ENCODE measurements at places on chromosomes 5 and 9. TPM values are rescaled to one million over a fixed set of nuclear protein-coding genes. Genes with fewer than 3 reads are reported as not detected.
A peak's percentile ranks its signal among the peaks of the same experiment; 100 is the strongest.

- DNase-seq, result no peak
- peaks cover 7% of the 10 kb centered on the region for H3K4me1 ChIP-seq
- H3K27me3 ChIP-seq, result no peaks in the 10 kb centered on the region
- H3K27ac ChIP-seq, result peak overlapping the region; percentile 91
- no peaks in the 10 kb centered on the region for H3K36me3 ChIP-seq
- peak overlapping the region; percentile 96 for H3K4me3 ChIP-seq
These were observed 625 bp upstream of the UBLCP1 start for GRCh38 chr5:159262472-159262858.

DNA sequence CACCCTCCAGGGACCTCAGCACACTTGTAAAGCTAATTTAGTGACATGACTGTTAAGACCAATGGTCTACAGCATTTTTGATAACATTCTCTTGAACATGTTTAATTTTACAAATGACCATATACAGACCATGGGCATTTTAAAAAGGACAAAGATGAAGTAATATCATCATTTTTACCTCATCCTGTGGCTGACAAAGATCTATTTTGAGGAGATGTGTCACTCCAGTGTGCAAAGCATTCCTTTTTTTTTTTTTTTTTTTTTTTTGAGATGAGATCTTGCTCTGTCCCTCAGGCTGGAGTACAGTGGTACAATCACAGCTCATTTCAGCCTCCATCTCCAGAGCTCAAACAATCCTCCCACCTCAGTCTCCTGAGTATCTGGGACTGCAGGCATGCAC, 118.2 kb upstream of the TBC1D2 start:
- no peaks in the 10 kb centered on the region for H3K4me1 ChIP-seq
- H3K27me3 ChIP-seq, result no peaks in the 10 kb centered on the region
- no peak overlapping the region for H3K4me3 ChIP-seq
- no peak overlapping the region for H3K27ac ChIP-seq
- no peaks in the 10 kb centered on the region for H3K36me3 ChIP-seq

DNA sequence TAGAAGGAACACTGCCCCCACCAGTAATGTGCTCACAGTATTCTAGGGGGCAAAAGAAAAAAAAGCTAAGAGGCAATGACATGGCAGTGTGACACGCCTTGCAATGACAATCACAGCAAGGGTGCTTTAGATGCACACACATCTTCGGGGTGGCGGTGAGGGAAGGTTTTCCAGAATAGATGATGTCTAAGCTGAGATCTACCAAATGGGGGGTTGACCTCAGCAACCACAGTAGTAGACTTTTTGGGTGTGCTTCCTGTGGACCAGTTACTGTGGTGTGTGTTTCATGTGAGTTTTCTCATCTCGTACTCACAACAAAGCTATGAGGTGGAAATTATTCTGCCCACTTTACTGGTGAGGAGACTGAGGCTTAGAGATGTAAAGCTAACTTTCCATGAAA, 10.2 kb upstream of the IL12B start:
- H3K4me3 ChIP-seq, result no peak overlapping the region
- no peaks in the 10 kb centered on the region for H3K27me3 ChIP-seq
- peaks cover 13% of the 10 kb centered on the region for H3K4me1 ChIP-seq
- no peak overlapping the region for H3K27ac ChIP-seq
- no peak for DNase-seq
- H3K36me3 ChIP-seq, result no peaks in the 10 kb centered on the region

The NPR3 gene
- total RNA-seq, result 41.9 TPM

DNA sequence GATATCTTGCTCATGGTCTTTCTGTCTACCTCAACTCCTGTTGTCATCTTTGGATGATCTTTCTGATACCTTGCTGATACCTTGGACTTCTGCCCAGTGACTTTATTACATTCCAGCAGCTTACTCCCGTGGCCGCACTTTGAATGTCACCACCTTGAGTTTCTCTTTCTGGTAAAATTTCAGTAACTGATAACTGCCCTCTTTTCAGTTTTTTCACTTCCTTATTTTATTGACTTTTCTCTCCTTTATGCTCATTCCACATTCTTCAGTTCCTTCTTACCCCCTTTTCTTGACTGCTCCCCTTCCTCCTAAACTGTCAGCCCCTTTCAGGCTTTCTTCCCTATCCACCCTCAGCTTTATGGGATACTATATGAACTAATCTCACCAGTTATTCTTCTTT, 7.0 kb upstream of the FBXO4 start:
- no peak overlapping the region for H3K27ac ChIP-seq
- H3K27me3 ChIP-seq, result no peaks in the 10 kb centered on the region
- no peaks in the 10 kb centered on the region for H3K4me1 ChIP-seq

DNA sequence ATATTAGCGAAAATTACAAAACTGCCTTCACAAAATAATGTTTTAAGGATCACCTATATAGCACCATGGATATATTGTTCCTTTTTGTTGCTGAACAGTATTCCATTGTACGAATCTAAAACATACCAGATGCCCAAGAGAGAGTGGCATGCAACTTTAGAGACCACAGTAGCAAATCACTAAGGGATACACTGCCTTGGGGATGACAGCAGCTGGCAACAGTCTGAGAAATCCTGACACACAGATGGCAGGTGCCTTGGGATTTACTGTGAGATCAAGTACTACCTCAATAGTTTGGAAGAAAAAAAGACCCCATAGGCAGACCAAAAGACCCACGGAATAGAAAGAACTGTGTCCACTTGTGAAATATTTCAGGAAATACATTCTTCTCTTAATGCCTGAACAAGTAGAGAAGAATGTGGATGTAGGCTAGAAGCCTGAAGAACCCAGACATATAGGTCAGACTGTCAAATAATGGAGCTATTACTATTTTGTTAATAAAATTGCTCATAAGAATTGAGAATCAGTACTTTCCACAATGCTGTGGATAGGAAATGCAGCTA, 53.4 kb downstream of the PLPP1 start:
- no peaks in the 10 kb centered on the region for H3K4me1 ChIP-seq
- DNase-seq, result no peak

GRCh38 chr5:95045181-95045965, 239.5 kb downstream of the MCTP1 start:
- H3K27ac ChIP-seq, result no peak overlapping the region
- H3K27me3 ChIP-seq, result no peaks in the 10 kb centered on the region
- DNase-seq, result no peak

The C5orf52 gene
- total RNA-seq, result not detected

The PHYHD1 gene
- 61.3 TPM for total RNA-seq

The TAF11L5 gene
- total RNA-seq, result not detected

The PCDHGA8 gene
- 1.4 TPM for total RNA-seq

DNA sequence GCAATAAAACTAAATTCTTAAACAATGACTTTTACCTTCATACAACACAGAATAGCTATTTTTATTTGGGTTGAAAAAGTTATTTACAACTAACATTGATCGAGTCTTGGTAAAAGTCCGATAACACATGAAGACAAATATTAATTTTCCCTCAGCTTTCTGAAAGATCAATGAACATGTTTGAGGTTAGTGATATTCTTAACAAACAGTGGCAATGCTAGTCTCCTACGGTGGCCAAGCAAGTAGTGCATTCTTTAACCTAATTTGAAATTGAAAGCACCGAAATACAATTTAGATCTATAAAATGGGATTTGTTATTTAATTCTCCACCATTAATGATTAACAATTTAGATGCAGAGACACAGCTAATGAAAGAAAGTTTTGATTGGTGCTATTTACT, 435.1 kb downstream of the HCN1 start:
- no peak overlapping the region for H3K4me3 ChIP-seq
- no peaks in the 10 kb centered on the region for H3K36me3 ChIP-seq
- H3K27me3 ChIP-seq, result no peaks in the 10 kb centered on the region
- no peak for DNase-seq
- H3K27ac ChIP-seq, result no peak overlapping the region
- H3K4me1 ChIP-seq, result no peaks in the 10 kb centered on the region

The NTNG2 gene
- 2.9 TPM for total RNA-seq

- H3K27me3 ChIP-seq, result no peaks in the 10 kb centered on the region
- H3K4me3 ChIP-seq, result no peak overlapping the region
- H3K36me3 ChIP-seq, result no peaks in the 10 kb centered on the region
These were observed 127.8 kb downstream of the ZNF354C start for GRCh38 chr5:179187681-179188575.

GRCh38 chr5:9294793-9295465, 250.9 kb downstream of the SEMA5A start:
- H3K4me3 ChIP-seq, result no peak overlapping the region
- no peaks in the 10 kb centered on the region for H3K27me3 ChIP-seq
- no peaks in the 10 kb centered on the region for H3K36me3 ChIP-seq
- DNase-seq, result no peak

DNA sequence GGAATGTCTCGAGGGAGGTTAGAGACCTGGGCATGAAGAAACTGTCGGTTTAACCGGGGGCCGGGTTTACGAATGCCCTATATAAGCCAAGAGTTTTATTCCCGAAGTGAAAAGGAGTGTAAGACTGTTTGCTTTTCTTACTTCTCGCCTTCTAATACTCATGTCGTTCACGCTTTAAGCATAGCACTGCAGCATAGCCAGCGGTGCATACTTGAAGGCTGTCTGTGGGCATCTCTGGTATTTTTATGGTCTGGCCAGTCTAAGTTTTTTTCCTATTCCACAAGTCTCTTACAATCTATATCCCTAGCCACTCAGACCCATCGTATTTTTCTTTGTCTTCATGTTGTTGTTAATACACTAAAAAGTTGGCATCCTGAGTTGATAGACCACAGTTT, 1.2 kb downstream of the UHRF2 start:
- peaks cover 35% of the 10 kb centered on the region for H3K4me1 ChIP-seq
- H3K27ac ChIP-seq, result peak overlapping the region; percentile 93
- no peaks in the 10 kb centered on the region for H3K36me3 ChIP-seq
- DNase-seq, result no peak
- no peaks in the 10 kb centered on the region for H3K27me3 ChIP-seq

The PDE6A gene
- not detected for total RNA-seq

GRCh38 chr5:154147666-154148065, 42.9 kb upstream of the GALNT10 start:
- H3K4me1 ChIP-seq, result no peaks in the 10 kb centered on the region
- no peaks in the 10 kb centered on the region for H3K36me3 ChIP-seq
- H3K27me3 ChIP-seq, result no peaks in the 10 kb centered on the region
- no peak overlapping the region for H3K27ac ChIP-seq
- no peak for DNase-seq
- H3K4me3 ChIP-seq, result no peak overlapping the region

- H3K27ac ChIP-seq, result no peak overlapping the region
- no peak overlapping the region for H3K4me3 ChIP-seq
- H3K27me3 ChIP-seq, result no peaks in the 10 kb centered on the region
- H3K36me3 ChIP-seq, result no peaks in the 10 kb centered on the region
- no peaks in the 10 kb centered on the region for H3K4me1 ChIP-seq
- no peak for DNase-seq
These were observed 159.7 kb upstream of the TLX3 start for GRCh38 chr5:171149333-171149732.

DNA sequence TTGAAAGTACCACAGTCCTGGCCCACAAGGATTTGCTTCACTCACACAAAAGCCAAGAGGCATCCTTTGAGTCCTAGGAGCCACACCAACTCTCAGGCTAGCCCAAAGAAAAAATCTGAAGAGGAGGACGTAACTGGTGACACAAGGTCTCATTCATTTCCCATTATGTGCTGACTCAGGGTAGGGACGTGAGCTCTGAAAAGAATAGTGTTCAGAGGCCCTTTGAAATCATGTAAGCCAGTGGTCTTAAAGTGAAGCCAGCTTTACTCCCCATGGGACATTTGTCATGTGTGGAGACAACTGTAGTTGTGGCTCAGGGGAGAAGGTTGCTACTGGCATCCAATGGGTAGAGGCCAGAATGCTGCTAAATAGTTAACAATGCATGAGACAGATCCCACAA, 332.4 kb downstream of the KCTD16 start:
- H3K4me1 ChIP-seq, result no peaks in the 10 kb centered on the region
- H3K4me3 ChIP-seq, result no peak overlapping the region
- H3K36me3 ChIP-seq, result no peaks in the 10 kb centered on the region
- no peak for DNase-seq

The TSSK1B gene
- 0.30 TPM for total RNA-seq

DNA sequence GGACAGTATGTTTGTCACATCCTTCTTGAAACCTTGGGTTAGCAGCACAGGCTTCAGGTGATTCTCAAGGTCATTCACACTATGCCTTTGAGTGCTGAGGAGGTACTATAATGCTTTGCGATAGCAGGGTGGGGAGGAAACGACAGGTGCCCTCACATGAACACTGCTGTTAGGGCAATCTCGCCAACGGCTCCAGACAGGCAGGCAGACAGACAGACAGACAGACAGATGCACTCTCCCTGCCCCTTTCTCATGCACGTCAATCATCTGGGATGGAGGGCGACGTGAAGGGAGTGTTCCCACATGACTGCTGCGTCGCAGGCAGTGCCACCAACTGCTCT, 82.9 kb downstream of the RAPGEF1 start:
- H3K27me3 ChIP-seq, result no peaks in the 10 kb centered on the region
- H3K4me1 ChIP-seq, result peaks cover 73% of the 10 kb centered on the region
- peak overlapping the region; percentile 87 for H3K27ac ChIP-seq
- H3K4me3 ChIP-seq, result no peak overlapping the region
- DNase-seq, result no peak

The SVEP1 gene
- total RNA-seq, result 28.4 TPM

The PCDHGA9 gene
- total RNA-seq, result 7.7 TPM

GRCh38 chr5:11904265-11904906, at the start of gene CTNND2:
CTNND2 (minus strand) TSS chr5:11904446; CDS start chr5:11903853, 593 bp downstream.
- H3K4me1 ChIP-seq, result no peaks in the 10 kb centered on the region
- no peaks in the 10 kb centered on the region for H3K27me3 ChIP-seq
- no peak for DNase-seq
- H3K36me3 ChIP-seq, result no peaks in the 10 kb centered on the region
- no peak within 1 kb of the TSS for H3K27ac ChIP-seq

- H3K27me3 ChIP-seq, result no peaks in the 10 kb centered on the region
- no peaks in the 10 kb centered on the region for H3K36me3 ChIP-seq
- H3K4me3 ChIP-seq, result no peak overlapping the region
- no peak overlapping the region for H3K27ac ChIP-seq
- DNase-seq, result no peak
These were observed 5.6 kb downstream of the MYO10 start for GRCh38 chr5:16930496-16930895.

- peaks cover 43% of the 10 kb centered on the region for H3K36me3 ChIP-seq
- no peak for DNase-seq
These were observed 57.9 kb upstream of the FBXW11 start for GRCh38 chr5:172064358-172064757.

The SOX30 gene
- not detected for total RNA-seq

The ORM2 gene
- total RNA-seq, result 5.5 TPM

The PRR7 gene
- total RNA-seq, result 1.6 TPM

- H3K36me3 ChIP-seq, result no peaks in the 10 kb centered on the region
- DNase-seq, result no peak
These were observed 17.7 kb downstream of the IL31RA start for GRCh38 chr5:55868846-55869245.

DNA sequence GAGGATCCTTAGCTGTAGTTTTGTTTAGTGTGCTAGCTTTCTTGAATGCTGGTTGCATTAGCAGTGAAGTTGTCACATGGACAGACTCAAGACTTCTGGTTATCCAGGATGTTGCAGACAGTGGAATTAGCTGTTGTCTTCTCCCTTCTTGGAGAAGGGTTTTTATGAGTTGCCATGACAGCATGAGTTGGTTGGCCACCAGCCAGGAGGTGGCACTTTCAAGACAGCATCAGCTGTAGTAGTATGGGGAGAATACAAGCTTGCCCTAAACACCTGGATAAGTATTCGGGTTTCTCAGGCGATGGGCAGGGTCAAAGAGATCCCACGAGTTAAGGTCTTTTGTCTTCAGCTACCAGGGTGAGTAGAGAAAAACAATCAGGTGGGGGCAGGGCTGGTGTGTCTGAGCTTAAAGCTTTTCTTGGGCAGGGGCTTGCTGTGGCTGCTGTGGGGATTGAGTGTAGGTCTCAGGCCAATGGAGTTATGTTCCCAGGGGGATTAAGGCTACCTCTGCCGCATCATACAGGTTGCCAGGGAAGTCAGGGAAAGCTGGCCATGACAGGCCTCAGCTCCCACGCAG, 7.7 kb upstream of the C5orf47 start:
- H3K4me1 ChIP-seq, result no peaks in the 10 kb centered on the region
- no peaks in the 10 kb centered on the region for H3K27me3 ChIP-seq
- H3K36me3 ChIP-seq, result no peaks in the 10 kb centered on the region
- no peak overlapping the region for H3K27ac ChIP-seq
- H3K4me3 ChIP-seq, result no peak overlapping the region

Data from upper lobe of left lung (tissue), 6 donors.